ENCODE measurements at places on chromosomes 3 and 15.

DNA sequence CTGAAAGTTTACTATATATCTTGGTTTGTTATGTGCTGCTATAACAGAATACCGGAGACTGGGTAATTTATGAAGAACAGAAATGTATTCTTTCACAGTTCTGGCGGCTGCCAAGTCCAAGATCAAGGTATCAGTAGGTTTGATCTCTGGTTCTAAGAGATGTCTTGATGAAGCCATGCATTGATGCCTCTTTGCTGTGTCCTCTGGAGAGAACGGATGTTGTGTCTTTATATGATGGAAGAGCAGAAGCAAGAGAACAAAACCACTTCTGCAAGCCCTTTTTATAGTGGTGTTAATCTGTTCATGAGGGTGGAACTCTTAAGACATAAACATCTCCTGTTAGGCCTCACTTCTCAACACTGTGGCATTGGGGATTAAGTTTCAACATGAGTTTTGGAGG is 62.7 kb downstream of the TCF12 start:
- no peak for DNase-seq

DNA sequence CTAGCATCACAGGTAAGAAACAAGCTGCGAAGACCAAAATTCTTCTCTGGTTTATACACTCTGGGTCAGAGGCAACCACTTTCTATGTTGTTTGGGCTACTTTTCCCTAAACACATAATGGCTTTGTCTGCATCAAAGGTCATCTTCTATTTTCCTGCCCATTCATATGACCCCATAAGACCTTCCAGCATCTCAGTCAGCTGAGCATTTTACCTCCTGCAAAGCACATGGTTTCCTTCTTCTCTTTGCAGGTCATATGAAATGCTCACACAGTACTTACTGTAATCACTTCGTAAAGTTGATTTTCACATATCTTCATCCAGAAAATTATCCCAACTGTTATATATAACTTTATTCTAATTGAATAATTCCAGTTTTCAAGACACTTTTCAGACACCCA is 34.8 kb downstream of the LIPC start:
- DNase-seq: no peak

GRCh38 chr15:32716216-32716914 is 1.4 kb upstream of the GREM1 start:
- no peak for DNase-seq

DNA sequence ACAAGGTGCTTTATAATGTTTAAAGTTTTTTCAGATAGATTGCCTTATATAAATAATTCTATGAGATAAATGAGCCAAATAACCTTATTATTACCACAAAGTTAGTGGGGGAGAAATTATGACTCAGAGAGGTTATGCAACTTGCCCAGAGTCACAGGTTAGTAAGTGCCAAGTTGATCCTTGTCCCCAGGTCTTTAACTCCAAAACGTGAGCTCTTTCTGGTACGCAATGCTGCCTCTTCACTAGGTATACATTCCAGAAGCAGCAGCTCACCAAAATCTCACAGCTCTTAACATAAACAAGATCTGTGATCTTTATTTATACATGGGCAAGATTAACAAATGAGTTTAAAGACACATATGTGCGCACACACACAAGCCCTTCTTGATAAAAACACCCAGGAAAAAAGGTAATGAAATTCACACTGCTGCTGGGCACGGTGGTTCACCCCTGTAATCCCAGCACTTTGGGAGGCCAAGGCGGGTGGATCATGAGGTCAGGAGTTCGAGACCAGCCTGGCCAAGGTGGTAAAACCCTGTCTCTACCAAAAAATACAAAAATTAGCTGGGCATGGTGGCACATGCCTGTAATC is 59.8 kb upstream of the NR2F2 start:
- DNase-seq: no peak

- DNase-seq: no peak
These were observed 868.6 kb upstream of the SEMA6D start for GRCh38 chr15:46848704-46849103.

GRCh38 chr15:78104566-78105475 is 12.5 kb downstream of the SH2D7 start:
- DNase-seq: no peak

DNA sequence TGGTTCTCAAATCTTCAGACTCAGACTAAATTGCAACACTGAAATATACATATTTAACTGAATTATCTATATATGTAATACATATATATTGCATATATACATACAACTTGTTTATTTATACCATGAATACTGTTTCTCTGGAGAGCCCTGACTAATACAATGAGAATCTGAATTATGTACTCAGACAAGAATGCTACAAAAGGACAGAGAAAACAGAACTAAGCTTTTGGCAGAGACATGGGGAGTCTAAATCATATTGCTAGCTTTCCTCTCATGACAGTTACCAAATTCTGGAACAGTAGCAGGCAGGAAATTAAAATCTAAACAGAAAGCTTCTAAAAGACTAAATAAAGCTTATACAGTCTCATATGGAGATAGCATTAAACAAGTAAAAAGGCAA is 142.4 kb upstream of the KCNMB2 start:
- no peak for DNase-seq

GRCh38 chr15:70437089-70437488 is 326.3 kb downstream of the UACA start:
- no peak for DNase-seq

- DNase-seq: no peak
These were observed 22.4 kb downstream of the BCL2L10 start for GRCh38 chr15:52090193-52090592.

GRCh38 chr3:27585429-27585828 is 101.2 kb upstream of the SLC4A7 start:
- DNase-seq: no peak

DNA sequence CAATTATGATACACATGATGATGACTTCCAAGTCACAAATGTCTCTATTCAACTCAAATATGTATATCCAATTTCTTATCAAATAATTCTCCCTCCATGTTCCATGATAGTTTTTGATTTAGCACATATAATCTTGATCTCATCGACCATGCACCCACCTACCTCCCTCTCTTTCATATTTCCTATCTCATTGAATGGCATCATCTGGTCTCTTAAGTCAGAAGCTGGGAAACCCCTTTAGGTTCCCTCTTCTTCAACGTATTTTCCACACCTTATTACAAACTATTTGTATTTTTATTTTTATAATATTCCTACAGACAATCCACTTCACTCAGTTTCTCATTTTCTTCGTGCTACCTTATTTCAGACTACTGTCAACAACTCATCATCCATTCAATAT is 56.9 kb upstream of the DPH6 start:
- no peak for DNase-seq

All from stimulated activated CD4-positive, alpha-beta T cell treated with anti-CD3 and anti-CD28 coated beads, Interleukin-4, amount 100 ng/mL, for 1 hour (primary cell).